Retina (tissue), 1 donor: ENCODE measurements at places on chromosomes 7 and 10.

GRCh38 chr10:80491251-80492102 is 37.4 kb downstream of the TSPAN14 start:
- DNase-seq = no peak

GRCh38 chr7:82740246-82740848 is 296.8 kb upstream of the CACNA2D1 start:
- DNase-seq = no peak

GRCh38 chr7:84393786-84394185 is 199.2 kb upstream of the SEMA3A start:
- DNase-seq = no peak

DNA sequence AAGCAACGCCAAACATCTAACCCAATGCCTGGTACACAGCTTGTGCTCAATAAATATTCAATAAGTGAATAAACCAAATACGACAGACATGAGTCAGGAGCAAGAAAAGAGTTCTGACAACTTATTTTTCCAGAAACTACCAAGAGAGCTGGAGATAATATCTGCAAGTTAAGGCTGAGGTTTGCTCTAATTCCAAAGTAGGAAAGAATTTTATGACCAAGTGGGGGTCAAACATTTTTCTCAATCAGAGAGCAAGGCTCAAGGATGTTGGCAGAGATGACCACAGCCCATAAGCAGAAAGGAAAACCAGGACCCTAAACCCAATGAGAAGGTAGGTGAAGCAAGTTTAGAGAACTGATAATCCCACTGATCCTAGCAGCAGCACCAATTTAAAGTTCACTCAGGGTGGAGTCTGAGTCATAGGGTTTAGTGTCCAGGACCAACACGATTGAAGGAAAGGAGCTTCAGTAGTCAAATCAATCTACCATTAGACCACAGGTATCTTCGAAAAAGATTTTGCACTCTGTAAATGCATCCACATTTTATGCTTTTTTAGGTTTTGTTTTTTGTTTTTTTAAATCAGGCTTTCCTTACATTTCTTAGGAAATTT is 49.3 kb upstream of the KCNIP2 start:
- no peak for DNase-seq

GRCh38 chr10:48453451-48454301 is 147.2 kb downstream of the MAPK8 start:
- no peak for DNase-seq
